CD4-positive, alpha-beta T cell treated with Interleukin-15 for 1 hour (primary cell): ENCODE measurements at places on chromosomes 7 and 10.

- DNase-seq, result no peak
Observed at GRCh38 chr7:146805082-146805481, 688.5 kb downstream of the CNTNAP2 start.

- no peak for DNase-seq
Observed at GRCh38 chr7:106793015-106793975, 71.8 kb upstream of the PIK3CG start.

DNA sequence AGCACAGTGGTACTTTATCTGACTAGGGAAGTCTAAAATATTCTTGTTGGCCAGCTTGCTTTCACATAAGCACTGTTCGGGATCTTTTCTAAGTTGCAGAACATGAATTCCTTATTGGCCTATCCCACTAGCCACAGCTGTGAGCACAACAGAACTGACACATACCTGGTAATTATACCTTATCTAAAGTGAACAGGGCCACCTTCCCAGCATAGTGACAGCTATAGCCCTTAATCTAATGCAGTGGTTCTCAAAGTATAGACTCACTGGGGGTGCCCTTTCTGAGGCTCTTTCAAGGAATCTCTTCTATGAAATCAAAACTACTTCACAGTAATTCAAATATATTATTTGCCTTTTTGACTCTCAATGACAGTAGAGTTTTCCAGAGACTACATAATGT, 184.7 kb upstream of the KAT6B start:
- no peak for DNase-seq

GRCh38 chr7:130350945-130351790, 6.6 kb downstream of the CPA5 start:
- no peak for DNase-seq

DNA sequence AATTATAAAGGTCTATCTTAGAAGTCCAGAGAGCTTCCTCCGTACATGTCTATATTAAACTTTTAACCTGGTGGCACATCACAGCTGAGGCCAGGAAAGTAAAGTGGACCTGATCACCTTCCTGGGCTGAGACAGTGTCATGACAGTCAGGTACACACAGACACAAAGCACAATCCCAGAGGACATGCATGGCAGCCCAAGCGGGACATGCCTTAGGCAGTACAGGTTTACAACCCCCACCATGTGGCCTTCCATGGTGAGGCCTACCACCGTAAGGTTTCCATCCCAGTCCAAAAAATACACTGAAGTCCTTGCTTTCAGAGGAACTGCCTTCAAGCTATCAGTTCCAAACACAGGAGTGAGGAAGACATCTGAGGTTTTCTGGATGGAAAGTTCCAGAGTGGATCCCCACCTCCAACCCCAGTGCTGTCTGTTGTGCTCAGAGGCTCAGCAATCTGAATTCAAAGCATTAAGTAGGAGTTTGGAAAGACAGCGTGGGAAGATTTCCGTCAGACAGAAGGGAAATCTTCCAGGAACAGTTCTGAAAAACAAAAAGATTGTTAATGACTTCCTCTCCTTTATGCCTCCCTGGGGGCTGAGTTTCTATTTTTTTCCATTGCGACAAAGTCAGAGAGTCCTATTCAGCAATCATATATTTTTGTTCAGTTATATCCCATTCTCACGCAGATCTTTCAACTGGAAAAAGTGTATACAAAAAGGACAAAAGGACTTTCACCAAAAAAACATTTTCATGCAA, 20.1 kb downstream of the IFIT3 start:
- no peak for DNase-seq

DNA sequence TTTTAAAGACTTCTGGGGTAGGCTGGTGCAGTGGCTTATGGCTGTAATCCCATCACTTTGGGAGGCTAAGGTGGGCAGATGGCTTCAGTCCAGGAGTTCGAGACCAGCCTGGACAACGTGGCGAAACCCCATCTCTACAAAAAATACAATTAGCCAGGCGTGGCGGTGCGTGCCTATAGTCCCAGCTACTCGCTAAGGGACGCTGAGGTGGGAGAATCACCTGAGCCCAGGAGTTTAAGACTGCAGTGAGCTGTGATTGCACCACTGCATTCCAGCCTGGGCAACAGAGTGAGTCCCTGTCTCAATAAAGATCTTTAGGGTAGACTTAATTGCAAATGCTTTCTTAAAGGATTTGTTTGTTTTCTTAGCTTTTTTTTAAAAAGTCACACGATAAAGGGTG, 29.3 kb downstream of the PTPN12 start:
- no peak for DNase-seq

DNA sequence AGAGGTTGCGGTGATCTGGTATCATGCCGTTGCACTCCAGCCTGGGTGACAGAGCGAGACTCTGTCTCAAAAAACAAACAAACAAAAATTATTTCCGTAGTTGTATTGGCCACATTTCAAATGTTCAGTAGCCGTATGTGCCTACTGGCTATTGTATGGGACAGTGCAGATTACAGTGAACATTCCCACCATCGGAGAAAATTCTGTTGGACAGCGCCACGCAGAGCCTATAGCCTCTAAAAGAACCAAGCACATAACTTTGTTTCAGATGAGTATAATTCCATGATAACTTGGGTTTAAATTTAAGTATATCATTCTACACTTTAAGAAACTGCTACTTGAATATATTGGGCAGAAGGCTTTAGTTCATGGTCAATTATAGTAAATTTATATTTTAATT, 5.4 kb downstream of the TMEM178B start:
- DNase-seq, result no peak

- no peak for DNase-seq
Observed at GRCh38 chr10:119153041-119153440, 12.5 kb downstream of the SFXN4 start.

- DNase-seq, result no peak
Observed at GRCh38 chr10:88944813-88945212, 7.8 kb downstream of the ACTA2 start.

DNA sequence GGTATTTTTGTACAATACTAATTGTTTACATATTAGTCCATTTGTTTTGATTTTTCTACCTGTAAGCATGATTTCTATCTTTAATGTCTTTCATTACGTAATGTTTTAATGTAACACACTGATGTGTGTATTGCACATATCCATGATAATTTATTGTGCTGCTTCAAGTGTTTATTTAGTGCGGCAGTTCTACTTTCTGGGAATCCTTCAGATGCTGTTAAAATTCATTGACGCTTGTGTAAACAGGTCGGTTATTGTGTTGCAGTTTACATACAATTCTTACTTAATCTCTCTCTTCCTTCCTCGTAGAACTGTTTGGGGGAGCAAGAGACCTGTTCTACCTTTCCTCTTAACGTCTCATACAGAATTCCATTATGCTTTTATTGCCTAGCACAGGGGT, 6.9 kb downstream of the TMEM60 start:
- no peak for DNase-seq

GRCh38 chr10:44116474-44116873, 268.4 kb downstream of the CXCL12 start:
- DNase-seq, result no peak

GRCh38 chr10:60170250-60170649, 219.4 kb downstream of the ANK3 start:
- DNase-seq, result no peak

DNA sequence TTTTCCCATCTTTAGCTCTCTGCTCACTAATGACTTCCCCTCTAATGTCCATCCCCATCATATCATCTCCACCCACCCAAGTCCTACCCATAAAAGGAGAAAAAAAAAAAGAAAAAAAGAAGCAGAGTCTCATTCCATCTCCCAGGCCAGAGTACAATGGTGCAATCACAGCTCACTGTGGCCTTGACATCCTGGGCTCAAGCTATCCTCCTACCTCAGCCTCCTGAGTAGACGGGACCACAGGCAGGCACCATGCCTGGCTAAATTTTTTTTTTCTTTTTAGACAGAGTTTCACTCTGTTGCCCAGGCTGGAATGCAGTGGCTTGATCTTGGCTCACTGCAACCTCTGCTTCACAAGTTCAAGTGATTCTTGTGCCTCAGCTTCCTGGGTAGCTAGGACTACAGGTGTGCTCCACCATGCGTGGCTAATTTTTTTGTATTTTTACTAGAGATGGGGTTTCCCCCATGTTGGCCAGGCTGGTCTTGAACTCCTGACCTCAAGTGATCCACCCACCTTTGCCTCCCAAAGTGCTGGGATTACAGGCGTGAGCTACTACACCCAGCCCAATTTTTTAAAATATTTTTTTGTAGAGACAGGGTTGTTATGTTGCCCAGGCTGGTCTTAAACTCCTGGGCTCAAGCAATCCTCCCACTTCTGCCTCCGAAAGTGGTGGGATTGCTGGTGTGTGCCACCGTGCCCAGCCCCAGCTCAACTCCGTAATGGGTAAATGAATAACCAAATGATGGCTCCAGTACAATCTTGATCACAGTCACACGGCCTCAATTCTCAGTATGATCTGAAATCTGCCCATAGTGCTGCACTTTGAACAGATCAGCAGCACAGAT, 24.6 kb upstream of the SGMS1 start:
- DNase-seq, result no peak

- no peak for DNase-seq
Observed at GRCh38 chr10:69797959-69798358, 3.7 kb upstream of the COL13A1 start.

GRCh38 chr10:44024356-44025116, 360.4 kb downstream of the CXCL12 start:
- no peak for DNase-seq

DNA sequence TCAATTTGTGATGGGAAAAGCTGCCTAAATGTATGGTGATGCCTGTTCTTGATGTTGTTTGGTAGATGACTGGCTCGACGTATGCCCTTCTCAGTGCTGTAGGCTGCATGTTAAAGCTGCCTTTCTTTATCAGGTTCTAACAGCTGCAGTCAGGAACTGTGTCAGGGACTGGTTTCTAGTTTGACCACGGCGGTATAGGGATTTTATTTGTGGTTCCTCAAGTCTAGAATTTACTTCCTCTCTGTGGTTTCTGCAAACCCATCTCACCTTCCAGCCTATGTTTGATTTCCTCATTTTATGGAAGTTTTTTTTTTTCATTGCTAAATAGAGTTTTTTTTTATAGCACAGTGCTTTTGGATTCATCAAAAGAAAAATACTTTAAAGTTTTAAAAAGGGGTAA, 26.5 kb downstream of the LMTK2 start:
- DNase-seq, result peak; percentile 24

DNA sequence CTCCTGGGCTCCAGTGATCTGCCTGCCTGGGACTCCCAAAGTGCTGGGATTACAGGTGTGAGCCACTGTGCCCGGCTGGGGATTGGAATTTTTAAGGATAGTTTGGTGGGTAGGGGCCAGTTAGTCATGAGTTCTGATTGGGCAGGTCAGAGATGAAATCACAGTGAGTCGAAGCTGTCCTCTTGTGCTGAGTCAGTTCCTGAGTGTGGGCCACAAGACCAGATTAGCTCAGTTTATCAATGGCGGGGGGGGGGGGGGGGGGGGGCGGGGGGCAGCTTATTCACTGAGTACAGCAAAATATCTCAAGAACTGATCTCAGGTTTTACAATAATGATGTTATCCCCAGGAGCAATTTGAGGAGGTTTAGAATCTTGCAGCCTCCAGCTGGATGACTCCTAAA, 11.6 kb upstream of the ERCC6 start:
- DNase-seq, result no peak

- DNase-seq, result no peak
Observed at GRCh38 chr7:40793132-40793531, 658.3 kb downstream of the SUGCT start.

GRCh38 chr7:111530356-111530668, 32.0 kb downstream of the IMMP2L start:
- DNase-seq, result no peak

DNA sequence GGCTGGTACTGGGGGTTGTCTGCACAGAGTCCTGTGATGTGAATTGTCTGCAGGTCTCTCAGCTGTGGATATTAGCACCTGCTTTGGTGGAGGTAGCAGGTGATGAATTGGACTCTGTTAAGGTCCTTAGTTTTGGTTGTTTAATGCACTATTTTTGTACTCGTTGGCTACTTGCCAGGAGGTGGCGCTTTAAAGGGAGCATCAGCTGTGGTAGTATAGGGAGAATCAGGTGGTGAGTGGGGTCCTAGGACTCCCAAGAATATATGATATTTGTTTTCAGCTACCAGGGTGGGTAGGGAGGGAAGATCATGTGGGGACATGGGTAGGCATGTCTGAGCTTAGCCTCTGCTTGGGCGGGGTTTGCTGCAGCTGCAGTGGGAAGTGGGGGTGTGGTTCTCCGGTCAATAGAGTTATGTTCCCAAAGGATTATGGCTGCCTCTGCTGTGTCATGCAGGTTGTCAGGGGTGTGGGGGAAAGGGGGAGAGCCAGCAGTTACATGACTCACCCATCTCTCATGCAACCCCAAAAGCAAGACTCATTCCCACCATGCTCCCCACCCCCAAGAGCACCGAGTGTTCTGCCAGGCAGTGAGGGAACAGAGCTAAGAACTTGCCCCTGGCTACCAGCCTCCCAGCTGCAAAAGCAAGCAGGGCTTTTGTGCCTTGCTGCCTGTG, 53.7 kb upstream of the ZNF273 start:
- no peak for DNase-seq

DNA sequence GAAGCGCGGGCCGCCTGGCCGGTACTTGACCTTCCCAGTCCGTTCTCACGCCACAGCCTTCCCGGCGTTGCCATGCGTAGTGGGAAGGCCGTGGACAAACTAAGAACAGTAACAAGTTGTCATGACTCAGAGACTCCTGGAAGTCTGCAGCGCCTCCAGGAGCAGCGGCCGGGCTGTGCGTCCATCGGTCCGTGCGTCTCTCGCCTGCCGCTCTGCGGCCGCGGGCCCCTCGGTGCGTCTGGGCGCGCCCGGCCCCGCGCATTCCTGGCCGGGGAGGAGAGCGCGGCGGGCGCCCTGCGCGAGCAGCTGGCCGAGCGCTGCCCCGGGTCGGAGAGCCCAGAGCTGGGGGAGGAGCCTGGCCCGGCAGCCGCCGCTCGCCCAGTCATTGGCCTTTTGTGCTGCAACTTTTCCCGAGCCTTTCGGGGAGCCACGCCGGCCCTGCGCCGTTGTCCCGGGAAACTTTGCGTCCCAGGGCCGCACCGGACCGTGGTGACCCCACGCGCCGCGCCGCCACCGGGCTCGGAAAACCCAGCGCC, 123.7 kb downstream of the TACC2 start:
- no peak for DNase-seq

DNA sequence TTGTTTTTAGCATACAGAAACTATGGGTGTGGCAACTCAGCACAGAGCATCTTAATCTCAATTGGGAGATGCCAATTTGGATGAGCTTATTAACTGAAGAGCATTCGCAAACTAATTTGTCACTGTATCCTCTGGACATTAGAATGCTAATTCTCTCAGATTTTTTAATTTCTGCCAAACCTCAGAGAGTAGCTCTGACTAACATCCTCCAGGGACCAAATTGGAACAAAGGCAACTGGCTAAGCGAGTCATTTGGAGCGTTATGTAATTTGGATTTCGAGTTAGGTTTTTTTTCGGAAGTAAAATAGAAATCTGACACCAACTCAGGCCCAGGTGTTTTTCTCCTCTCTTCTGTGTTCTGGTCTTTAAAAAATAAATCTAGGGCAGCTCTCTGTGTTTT, 201.9 kb downstream of the BMPER start:
- DNase-seq, result no peak

GRCh38 chr7:106370542-106370941, 85.8 kb upstream of the NAMPT start:
- no peak for DNase-seq

GRCh38 chr7:3234851-3235250, 66.2 kb upstream of the SDK1 start:
- DNase-seq, result no peak
